Left colon (tissue), 2 donors: ENCODE measurements at places on chromosomes 2 and 18.

DNA sequence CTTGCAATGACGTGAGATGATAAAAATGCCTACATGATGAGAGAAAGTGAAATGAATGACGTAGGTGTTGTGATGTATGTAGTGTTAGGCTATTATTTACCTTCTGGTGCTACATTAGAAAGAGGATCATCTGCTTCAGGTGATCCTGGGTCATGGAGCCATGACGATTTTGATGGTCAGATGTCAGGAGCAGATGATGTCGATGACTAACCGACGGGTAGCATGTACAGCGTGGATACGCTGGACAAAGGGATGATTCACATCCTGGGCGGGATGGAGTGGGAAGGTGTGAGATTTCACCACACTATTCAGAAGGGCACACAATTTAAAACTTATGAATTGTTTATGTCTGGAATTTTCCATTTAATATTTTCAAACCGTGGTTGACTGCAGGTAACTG is 43.5 kb upstream of the ACVR1C start:
- DNase-seq = no peak

DNA sequence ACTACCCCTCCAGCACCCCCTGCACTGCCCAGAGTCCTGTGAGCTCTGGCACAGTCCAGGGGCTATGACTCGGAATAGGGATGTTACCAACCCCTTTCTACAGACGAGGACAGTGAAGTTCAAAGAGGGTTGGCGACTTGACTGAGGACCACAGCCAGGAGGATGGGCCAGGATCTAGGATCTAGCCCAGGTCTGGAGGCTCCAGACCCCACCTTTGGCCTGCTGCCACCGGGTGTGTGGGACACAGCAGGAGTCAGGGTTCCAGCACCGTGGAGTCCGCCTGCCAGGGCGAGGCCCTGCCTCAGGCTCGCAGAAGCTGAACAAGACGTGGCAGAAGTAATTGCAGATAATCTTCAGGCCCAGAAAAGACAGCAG is 37.9 kb upstream of the GPC1 start:
- peak; percentile 3 for DNase-seq

DNA sequence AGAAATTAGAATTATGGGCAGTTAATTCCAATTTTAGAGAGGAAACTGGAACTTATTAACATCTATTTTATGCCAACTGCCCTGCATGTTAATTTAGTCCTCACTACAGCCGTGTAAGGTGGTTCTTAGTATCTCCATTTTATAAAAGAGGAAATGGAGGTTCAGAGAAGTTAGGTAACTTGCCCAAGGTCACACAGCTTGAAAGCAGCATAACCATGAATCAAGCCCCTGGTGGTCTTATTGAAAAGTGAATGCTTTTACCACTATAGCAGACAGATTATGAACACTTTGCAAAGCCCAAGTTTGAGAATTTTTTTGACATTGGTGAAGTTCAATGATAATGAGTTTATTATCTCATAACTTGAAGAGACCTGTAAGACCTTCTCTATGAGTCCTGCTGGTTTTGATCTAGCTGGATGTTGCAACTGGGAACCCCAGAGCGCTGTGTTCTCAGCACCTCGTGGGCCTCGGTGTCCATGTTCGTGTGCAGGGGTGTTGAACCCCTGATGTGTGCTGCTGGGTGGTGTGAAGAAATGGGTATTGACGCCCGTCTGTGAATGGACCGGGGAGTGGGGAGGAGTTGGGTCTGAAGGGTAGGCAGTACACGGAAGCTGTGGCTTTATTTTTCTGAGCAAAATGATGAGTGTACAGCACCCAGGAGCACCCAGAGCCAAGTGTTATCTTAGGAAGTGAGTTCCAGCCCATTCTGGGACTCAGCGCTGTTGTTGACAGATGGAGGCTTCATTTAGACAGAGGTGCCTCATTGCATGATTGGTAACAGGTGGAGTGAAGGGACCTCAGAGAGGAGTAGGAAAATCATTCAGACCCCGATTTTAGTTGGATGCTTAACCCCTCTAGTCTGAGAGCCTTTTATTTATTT is 9.7 kb downstream of the GREB1 start:
- no peak for DNase-seq

GRCh38 chr2:149808556-149808955 is 221.0 kb upstream of the MMADHC start:
- no peak for DNase-seq

GRCh38 chr2:134669731-134670669 is 48.8 kb downstream of the TMEM163 start:
- no peak for DNase-seq

DNA sequence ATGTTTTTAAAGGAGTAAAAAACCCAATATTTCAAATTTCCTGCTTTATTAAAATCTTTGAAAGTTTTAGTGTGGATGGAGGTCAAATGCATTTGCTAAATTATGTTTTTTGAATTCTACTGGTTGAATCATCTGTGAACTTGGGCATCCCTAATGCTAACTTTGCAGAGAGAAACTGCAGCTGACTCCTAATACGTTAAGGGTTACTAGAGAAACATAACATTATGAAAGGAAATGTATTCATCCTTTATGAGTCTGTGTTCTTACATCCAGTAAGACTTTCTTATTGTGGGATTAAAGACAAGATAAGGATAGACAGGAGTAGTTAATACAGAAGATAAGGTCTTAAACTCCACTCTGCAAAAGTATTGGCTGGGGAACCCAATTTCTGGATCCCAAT is 140.6 kb downstream of the FAM124B start:
- no peak for DNase-seq
